Breast epithelium (tissue), 4 donors: ENCODE measurements at places on chromosomes 1 and 21.

GRCh38 chr1:93701629-93702028 lies 20.0 kb upstream of the BCAR3 start:
- peak; percentile 95 for DNase-seq

- no peak for DNase-seq
Observed at GRCh38 chr1:46532498-46533178, 18.8 kb downstream of the KNCN start.

GRCh38 chr1:100927276-100927675 lies 31.4 kb downstream of the SLC30A7 start:
- no peak for DNase-seq

GRCh38 chr1:166972826-166973225 lies 2.5 kb downstream of the ILDR2 start:
- DNase-seq = no peak

- peak; percentile 83 for DNase-seq
Observed at GRCh38 chr1:1162597-1163537, 10.8 kb upstream of the TTLL10 start.
